ENCODE measurements at places on chromosomes 5 and 9. TPM values are rescaled to one million over a fixed set of nuclear protein-coding genes. Genes with fewer than 3 reads are reported as not detected.

The HEMGN gene
- total RNA-seq: not detected

The SSBP2 gene
- total RNA-seq: 14.7 TPM

The DBH gene
- not detected for total RNA-seq

The ZDHHC11B gene
- not detected for total RNA-seq

The PCA3 gene
- not detected for total RNA-seq
